Activated T-cell treated with anti-CD3 and anti-CD28 coated beads, Interleukin-2, amount 50 U/mL, for 1 hour (primary cell): ENCODE measurements at places on chromosomes 3 and 15.

GRCh38 chr3:195036574-195036973, 234.4 kb downstream of the XXYLT1 start:
- no peak for DNase-seq

DNA sequence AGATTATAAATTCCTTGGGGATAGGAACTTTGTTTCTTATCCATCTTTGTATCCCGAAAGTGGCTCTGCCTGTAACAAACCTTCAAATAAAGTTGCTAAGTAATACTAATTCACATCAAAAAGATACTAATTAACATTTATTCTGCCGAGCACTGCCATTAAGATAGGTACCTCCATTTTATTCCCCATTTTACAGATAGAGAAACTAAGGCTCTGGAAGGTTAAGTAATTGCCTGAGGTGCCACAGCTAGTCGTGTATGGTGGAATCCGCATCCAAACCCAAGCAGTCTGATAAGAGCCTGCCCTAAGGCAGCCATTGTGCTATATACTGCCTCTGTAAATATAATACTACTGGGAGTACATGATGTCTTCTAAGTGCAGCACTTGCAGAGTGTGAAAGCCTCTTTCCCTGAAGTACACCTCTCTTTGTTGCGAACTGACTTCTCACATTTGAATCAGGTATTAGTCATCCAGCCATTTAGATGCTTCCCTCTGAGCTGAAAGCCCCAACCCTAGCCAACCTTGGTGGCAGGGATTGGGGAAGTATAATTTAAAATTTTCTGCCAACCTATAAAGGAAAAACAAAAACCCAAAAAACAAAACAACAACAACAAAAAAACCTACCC, 78.5 kb upstream of the CHD2 start:
- no peak for DNase-seq

DNA sequence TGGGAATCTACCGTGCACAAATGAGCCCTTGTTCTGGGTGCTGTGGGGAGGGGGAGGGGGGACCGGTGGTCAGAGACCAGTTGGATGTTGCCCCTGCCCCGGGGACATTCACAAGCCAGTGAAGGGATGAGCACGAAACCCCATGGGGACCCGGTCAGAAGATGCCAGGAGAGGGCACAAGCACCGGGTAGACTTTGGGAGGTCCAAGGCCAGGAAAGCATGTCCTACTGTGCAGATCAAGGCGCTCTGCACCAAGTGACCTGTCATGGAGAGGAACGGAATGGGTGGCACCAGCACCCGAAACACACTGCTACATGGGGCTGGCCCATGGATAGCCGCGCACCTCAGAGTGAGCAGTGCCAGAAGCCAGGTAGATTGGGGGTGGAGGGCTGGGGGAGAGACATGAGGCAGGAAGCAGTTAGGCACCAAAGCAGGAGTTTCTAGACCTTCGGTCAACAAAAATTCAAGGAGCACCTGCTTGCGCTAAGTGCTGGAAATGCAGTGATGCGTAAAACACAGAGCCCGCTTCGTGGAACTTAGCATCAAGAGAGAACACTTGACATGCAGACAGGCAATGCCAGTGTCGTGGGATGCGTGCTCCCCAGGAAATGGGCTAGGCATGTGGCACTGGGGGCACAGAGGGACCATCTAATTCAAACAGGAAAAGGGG, 99.1 kb downstream of the CPN2 start:
- DNase-seq, result no peak

GRCh38 chr3:32725721-32726120, 40.7 kb downstream of the CNOT10 start:
- DNase-seq, result no peak
